GM10248 (cell line): ENCODE measurements at places on chromosomes 16 and 17.

DNA sequence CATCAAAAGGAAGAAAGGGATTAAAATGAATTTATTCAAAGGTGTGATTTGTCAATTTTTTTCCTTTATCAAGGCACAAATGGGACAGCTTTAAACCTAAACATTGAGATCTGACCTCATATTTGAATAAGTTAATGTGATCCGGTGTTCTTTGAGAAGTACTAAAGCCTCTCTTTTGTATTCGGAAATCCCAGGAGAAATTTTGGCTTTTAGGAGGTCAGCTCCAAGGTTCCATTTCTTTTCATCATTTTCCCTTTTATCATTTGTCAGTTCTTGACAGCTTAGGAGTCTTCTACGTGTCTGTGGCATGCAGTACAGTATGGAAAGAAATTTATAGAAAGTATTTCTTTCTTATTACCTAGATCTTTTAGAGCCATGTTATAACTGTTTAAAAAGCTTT is 873.4 kb upstream of the CDH8 start:
- DNase-seq, result no peak

DNA sequence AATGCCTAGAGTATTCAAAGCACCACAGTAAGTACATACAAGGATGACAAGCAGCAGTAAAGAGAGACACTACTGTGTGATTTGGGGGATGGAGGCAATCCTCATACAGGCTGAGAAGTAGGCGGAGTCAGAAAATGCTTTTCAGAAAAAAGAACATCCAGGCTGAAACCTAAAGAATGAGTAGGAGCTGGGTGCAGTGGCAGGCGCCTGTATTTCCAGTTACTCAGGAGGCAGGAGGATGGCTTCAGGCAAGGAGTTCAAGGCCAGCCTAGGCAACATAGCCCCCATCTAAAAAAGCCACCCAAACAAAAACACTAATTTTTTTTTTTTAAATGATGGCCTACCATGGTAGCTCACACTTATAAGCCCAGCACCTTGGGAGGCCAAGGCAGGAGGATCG is 10.3 kb downstream of the KANSL1 start:
- no peak for DNase-seq

DNA sequence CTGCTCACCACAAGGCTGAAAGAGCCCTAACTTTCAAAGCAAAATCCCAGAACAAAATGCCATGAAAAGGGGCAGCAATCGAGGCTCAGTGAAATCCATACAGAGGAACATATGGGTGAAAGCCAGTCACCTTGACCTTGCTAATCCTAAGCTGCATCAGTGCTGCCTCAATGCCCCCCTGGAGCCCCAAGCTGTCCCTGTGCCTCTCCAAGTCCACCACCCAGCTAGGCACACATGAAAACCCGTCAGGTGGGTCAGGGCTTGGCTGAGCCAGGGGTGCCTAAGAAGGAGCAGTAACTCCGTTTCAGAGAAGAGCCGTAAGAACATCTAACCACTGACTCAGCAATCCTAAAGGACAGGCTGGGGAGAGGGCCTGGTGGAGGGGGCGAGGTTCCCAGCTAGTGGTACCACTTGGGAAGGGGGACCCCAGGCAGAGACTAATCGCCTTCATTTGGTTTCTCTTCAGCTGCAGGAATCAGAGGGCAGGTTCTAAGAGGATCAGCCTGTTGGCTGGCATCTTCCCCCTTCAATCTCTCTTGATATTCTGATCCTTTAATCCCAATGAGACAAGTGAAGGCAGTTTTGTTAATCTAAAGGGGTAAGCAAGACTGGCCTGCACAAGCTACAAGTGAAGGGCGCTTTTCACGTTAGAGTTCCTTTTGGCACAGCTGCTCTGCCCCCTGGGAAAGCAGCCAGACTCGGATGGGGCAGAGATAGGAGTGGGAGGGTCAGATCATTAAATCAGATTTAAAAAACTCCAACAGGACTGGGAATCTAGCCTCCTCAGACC is 7.6 kb downstream of the PITPNA start:
- no peak for DNase-seq

- no peak for DNase-seq
Observed at GRCh38 chr16:66293932-66294331, 72.6 kb upstream of the CDH5 start.

DNA sequence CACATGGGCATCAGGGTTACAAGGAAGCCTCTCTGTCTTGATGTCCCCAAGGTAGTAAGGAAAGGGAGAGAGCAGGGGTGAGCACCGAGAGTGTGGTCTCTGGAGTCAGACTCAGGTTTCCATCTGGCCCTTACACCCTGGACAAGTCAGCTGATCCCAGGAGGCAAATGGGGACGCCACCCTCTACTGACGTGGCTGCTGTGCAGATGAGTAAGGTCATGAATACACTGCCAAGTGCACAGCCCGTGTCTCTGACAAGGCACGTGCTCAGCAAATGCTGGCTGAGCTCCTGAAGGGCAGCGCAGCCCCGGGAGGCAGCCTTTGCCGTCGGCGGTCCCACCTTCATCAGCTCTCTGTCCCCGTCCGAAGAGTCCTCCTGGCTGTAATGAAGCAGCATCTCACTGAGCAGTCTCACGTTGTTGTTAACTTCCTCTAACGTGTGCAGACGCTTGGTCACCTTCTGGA is 19.4 kb downstream of the GGA3 start:
- no peak for DNase-seq

DNA sequence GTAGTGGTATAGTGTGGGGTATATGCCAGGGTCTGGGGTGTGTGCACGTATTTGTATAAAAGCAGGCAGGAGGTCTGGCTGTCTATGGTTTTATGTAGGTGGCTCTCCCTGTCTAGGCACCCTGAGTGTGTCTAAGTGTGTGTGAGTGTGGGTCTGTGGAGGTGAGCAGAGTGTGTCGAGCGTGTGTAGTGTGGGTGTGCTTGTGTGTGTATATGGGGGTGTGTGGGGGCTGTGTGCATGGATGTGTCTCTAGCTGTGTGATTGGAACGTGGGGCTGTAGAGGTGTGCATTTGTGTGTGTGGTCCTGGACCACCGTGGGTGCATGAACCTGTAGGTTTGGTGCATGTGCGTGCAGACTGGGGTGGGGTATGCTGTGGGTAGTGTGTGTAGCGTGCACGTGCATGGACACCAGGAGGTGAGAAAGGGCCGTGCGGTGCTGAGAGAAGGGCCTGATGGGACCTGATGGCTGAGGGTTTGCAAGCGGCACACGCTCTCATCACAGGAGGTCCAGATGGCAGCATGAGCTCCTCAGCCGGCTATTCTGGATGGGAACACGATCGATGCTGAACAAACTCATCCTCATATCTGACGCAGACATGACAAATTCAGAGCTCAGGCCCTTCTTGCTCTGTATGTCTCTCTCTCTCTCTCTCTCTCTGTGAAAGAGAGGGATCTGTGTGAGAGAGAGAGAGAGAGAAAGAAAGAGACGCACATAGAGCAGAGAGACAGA is 27.7 kb downstream of the SPACA3 start:
- no peak for DNase-seq
